ENCODE measurements at places on chromosomes 11 and 22.
A peak's percentile ranks its signal among the peaks of the same experiment; 100 is the strongest.

- DNase-seq: no peak
Measured at GRCh38 chr22:27747396-27748221, 53.9 kb downstream of the MN1 start.

- no peak for DNase-seq
Measured at GRCh38 chr11:76131671-76132631, 74.4 kb downstream of the WNT11 start.

DNA sequence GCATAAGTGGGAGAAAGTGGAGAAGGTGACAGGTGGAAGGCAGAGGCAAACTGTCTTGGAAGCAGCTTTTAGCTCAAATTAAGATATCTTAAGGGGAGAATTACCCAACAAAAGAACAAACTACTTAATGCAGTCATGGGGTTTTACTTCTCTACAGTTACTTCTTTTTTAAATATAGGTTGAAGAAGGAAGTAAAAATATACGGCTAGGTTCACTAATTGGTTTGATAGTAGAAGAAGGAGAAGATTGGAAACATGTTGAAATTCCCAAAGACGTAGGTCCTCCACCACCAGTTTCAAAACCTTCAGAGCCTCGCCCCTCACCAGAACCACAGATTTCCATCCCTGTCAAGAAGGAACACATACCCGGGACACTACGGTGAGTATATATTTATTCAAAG is 40.8 kb downstream of the PDHX start:
- DNase-seq: no peak

DNA sequence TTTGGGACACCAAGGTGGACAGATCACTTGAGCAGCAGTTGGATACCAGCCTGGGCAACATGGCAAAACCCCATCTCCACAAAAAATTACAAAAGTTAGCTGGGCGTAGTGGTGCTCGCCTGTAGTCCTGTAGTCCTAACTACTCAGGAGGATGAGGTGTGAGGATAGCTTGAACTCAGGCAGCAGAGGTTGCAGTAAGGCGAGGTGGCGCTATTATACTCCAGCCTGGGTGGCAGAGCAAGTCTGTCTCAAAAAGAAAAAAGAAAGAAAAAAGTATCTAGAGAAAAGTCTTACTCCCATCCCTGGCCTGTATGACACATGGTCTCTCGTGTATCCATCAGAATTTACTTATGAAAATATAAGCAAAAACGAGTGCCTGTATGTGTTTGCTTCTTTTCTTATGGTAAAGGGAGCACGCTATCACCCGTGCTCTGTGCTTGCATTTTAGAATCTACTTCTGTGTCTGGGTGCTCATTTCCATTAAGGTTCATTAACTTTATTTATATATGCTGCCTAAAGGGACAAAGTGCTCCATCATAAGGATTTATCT is 15.4 kb upstream of the CPT1A start:
- no peak for DNase-seq

DNA sequence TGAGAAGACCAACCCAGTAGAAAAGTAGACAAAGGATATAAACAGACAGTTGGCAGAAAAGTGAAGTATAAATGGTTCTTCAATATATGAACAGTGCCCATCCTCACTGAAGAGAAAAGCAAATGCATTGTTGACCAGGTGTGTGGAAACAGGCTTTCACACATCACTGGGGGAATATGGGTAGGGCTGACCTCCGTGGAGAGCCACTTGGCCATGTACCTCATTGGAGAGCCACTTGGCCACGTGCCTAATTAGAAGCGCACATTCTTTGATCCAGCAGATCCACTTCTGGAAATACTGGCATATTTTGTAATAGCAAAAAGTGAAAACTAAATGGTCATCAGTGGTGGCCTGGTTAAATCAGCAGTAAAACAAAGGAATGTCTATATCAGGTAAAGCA is 43.2 kb downstream of the PPP6R3 start:
- DNase-seq: no peak

GRCh38 chr11:67250059-67251043 is 15.9 kb upstream of the GRK2 start:
- DNase-seq: no peak

- DNase-seq: no peak
Measured at GRCh38 chr22:49749885-49750510, 77.7 kb downstream of the BRD1 start.

- DNase-seq: peak; percentile 34
Measured at GRCh38 chr11:65504674-65505465, 6.0 kb downstream of the MALAT1 start.

DNA sequence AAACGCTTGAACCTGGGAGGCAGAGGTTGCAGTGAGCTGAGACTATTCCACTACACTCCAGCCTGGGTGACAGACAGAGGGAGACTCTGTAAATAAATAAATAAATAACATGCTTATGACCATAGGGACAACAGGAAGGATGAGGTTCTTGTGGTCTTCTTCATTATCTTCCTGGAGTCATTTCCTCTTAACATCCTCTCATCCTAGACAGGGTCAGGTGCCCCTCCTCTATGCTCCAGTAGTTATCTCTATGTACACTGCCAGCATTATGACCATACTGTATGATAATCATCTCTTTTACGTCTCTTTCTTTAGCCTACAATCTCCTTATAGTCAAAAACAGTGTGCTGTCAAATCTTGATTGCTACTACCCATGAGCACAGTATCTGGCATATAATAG is 17.7 kb downstream of the RAB30 start:
- DNase-seq: no peak

- DNase-seq: no peak
Measured at GRCh38 chr11:78429660-78430059, 12.0 kb upstream of the GAB2 start.

- DNase-seq: peak; percentile 64
Measured at GRCh38 chr11:115580927-115581680, 76.9 kb upstream of the CADM1 start.

DNA sequence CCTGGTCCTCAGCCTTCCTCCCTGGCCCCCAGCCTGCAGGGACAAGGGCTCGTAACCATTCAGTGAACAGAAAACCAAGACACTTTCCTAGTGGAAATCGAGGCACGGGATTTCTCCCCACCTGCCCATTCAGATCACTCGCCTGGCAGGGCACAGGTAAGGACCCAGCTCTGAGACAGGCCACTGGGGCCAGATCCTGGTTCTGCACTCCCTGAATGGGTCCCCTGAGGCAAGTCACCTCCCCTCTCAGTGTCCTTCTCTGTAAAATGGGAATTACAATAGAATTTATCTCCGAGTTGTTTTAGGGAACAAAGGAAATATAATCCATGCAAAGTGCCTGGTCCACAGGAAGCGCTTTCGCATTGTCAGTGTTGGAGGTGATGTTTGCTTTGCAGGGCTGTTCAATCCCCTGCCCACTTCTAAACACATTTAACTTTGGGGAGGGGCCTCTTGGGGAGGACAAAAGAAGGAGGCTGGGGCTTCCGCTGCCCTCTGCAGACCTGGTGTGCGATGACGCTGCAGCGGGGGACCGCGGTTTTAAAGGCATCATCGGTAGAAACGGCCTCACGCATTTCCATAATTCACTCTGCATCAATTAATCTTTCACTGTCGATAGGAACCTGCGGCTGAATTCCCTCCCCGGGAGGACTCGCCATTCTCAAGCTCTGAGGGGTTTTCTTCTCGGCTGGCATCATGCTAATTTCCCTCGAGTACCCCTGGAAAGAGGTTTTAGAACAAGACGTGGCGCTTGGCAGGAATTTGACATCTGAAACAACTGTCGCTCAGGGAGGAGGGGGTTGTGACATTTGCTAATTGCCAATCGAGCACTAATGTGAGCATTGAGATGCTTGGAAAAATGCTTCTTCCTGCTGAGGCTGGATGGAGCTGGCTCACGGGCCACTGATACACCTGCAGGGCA is 70.4 kb upstream of the FGF3 start:
- no peak for DNase-seq

- no peak for DNase-seq
Measured at GRCh38 chr22:35839841-35840301, 122.2 kb downstream of the APOL5 start.

DNA sequence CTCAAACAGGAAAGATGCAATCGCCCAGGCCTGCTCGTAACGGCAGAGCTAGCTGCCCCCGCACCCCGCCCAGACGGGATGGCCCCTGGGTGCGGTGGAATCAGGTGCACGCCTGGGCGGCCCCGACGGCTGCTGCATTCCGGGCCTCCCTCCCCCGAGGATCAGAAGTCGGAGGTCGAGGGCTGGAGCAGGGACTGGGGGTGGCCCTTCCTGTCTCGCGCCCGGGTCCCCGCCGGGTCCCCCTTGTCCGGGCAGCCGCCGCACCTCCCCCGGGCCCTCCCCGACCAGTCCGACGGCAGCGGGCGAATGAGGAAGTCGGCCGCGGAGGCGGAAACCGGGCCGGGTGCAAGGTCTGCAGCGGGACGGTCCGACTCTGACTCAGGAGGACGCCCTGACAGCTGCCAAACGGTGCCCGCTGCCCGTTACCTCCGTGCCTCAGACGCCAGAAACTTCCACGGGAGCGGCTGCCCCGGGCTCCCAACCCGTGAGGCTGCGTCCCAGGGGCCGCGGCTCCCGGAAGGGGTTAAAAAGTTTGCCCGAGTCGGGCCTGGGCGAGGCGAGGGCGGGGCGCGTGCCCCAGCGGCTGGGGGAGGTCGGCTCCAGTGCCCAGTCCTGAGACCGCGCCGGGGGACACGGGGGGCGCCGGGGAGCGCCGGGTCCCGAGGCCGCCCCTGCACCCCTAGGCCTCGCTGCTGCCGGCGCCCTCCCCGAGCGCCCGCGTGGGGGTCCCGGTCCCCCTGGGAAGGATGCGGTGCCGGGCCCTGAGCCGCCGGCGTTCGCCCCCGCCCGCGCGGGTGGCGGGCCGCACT is 663 bp downstream of the MYH9 start:
- peak; percentile 77 for DNase-seq

DNA sequence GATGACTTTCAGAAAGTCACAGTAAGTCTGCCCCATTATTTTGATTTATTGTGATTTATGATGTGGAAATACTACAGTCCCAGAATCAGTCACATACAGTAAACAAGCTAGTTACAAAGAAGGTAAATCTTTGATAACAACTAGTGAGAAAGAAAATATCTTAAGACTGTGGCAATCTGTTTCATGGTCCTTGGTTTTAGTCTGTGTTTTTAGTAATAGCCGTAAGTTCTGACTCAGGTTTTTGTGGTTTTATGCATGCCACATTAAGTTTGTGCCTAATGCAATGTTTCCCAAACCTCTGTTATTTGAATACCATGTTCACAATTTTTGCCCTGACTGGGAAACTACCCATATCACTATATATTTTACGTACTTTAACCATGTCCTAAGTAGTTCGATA is 6.7 kb downstream of the CEP295 start:
- no peak for DNase-seq

DNA sequence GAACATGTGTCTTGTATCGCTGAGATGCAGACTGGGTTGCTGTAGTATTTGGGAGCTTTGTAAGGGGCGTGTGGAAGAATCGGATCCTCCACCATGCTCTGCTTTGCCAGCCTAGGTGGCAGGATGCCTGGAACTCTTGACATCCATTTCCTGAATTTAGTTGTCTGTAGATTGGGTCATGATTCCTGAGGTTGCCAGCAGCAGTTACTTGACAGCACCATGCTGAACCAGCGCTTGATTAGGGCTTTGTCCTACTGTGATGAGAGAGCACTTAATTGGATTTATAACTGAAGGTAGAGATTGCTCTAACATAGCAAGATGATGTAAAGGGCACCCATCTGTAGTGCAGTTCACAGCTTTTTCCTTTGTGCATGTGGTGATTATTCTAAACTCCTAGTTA is 75.6 kb upstream of the HORMAD2 start:
- DNase-seq: peak; percentile 31

DNA sequence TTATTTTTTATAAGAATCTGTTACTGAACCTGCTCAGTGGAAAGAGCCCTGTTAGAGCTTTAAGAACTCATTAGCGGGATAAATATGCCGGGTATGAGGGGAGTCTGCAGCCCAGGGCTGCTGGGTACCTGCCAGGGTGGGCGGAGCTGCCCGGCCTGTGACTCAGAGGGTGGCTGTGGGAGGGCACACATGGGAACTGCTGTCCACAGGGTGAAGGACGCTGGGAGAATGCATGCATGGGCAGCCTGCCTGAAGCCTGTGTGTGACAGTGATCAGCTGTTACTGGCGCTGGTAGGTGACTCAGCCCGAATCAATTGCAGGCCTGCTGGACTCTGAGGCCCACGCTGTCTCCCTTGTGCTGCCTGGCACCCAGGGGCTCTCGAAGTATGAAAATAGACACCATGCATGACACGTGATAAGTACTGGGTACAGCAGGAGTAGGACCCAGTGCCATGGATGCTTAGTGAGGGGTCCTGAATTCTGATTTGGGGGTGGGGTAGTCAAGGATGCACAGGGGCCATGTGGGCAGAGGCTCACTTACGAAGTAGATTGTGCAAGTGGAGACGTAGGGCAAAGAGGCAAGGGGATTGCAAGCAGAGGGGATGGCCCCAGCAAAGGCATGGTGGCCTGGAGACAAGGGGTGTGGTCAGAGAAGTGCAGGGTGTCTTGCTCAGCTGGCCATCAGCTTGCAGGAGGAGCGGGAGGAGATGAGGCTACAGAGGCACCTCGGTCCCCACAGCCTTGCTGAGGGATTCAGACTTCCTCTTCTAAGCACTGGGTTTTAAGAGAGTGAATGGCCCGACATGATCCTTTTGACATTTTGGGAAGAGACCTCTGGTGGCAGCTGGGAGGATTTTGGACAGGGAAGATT is 36.5 kb downstream of the GRIK4 start:
- DNase-seq: peak; percentile 87

GRCh38 chr11:62108017-62108750 is 15.6 kb upstream of the INCENP start:
- DNase-seq: no peak

- no peak for DNase-seq
Measured at GRCh38 chr11:106466521-106467080, 389.1 kb downstream of the AASDHPPT start.

DNA sequence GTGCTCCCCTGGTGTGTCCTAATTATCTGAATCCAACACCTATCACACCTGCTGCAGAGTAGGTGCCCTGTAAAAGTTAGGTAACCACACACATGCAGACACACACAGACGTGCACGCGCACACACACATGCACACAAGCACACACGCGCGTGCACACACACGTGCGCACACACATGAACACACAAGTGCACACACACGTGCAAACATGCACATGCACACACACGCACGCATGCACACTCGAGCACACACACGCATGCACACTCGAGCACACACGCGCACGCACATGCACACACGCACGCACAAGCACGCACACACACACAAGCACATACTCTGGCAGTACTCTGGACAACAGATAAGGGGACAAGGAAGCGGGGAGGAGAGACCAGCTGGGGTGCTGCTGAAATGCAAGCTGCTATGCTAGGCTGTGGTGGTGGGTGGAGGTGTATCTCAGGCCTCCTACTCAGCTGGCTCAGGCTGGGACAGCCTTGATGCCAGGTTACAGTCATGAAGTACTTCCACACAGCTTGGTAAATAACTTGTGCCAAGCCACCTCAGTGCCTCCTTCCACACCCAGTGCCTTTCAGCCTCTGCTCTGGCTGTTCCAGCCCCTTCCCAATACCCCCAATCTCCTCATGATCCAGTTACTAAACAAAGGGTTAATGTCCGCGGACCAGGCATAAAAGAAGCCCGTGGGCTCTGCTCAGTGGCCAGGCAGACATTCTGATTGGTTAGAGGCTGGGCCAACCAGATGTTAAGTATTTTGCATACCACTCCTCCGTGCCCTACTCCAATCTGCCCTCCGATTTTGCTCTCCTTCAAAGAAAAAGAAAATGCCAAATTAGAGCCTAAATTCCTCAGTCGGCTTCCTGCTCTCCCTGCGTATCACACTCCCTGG is 374.1 kb downstream of the TENM4 start:
- no peak for DNase-seq

GRCh38 chr11:48001438-48002021 is 21.2 kb downstream of the PTPRJ start:
- no peak for DNase-seq

- DNase-seq: peak; percentile 80
Measured at GRCh38 chr11:62909107-62909894, 11.9 kb downstream of the CHRM1 start.
